ENCODE measurements at places on chromosomes 5 and 9. TPM values are rescaled to one million over a fixed set of nuclear protein-coding genes. Genes with fewer than 3 reads are reported as not detected.

DNA sequence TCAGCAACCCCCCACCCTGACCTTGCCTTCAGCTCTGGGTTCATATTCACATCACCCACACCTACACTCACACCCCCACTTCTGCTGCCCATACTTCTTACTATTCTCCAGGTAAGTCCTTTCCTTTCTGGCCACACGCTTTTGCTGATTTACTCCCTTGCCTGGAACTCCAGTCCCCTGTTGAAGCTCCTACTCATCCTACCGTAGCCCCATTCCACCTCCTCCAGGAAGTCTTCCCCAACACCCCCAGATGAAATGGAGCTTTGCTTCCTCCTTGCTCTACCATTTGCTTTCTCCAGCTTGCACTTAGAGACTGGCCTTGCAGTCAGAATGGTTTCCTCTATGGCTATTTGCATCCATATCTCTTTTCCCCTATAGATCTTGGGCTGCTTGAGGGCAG, 182.3 kb downstream of the MELK start:
- H3K4me1 ChIP-seq, result no peaks in the 10 kb centered on the region
- no peaks in the 10 kb centered on the region for H3K36me3 ChIP-seq
- no peak overlapping the region for H3K27ac ChIP-seq
- H3K4me3 ChIP-seq, result no peak overlapping the region

The MAMDC2 gene
- 9.0 TPM for total RNA-seq

DNA sequence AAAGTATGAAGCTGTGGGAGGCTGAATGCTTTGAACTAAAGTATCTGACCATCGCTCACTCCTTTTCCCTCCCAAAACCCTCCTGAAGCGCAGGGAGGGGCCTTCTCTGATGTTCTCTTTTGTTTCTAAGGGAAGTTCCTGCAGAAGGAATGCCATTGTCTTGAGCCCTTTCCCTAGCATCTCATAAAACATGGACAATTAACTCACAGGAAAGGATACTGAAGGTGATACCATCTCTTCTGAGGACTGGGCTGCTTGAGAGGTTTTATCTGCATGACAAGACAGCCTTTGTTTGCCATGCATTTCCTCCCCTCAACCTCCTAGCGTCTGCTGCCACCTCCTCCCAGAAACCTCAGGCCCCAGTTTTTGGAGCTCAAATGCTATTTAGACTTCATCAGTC, 4.3 kb upstream of the RMND5B start:
- no peak overlapping the region for H3K4me3 ChIP-seq
- H3K4me1 ChIP-seq, result peaks cover 8% of the 10 kb centered on the region
- no peaks in the 10 kb centered on the region for H3K27me3 ChIP-seq
- no peak for DNase-seq

- no peaks in the 10 kb centered on the region for H3K4me1 ChIP-seq
- no peaks in the 10 kb centered on the region for H3K27me3 ChIP-seq
- no peak overlapping the region for H3K27ac ChIP-seq
- DNase-seq, result no peak
Observed at GRCh38 chr5:108581026-108581425, 166.7 kb upstream of the FER start.

- peak overlapping the region; percentile 16 for H3K27ac ChIP-seq
- H3K27me3 ChIP-seq, result no peaks in the 10 kb centered on the region
- no peak overlapping the region for H3K4me3 ChIP-seq
- no peaks in the 10 kb centered on the region for H3K36me3 ChIP-seq
Observed at GRCh38 chr9:97958812-97959511, 21.0 kb upstream of the HEMGN start.

DNA sequence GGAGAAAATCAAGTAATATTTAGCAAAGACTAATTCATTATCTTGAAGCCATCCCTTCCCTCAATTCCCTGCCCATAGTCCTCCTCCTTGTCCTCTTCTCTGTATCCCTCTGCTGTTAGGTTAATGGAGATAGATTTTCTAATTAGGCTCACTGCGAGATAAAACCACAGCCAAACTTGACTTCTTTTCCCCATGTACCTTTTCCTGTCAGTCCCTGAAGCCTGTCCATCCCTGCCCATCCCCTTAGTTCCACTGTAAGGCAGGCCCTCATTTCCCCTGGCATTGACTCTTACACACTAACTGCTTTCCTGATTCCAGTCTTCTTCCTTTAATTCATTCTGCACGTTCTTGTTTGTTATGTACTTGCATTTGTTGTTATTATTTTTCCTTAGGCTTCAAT, 1.2 kb downstream of the TLR4 start:
- no peaks in the 10 kb centered on the region for H3K27me3 ChIP-seq
- DNase-seq, result peak; percentile 9
- H3K4me3 ChIP-seq, result no peak overlapping the region
- H3K36me3 ChIP-seq, result no peaks in the 10 kb centered on the region

DNA sequence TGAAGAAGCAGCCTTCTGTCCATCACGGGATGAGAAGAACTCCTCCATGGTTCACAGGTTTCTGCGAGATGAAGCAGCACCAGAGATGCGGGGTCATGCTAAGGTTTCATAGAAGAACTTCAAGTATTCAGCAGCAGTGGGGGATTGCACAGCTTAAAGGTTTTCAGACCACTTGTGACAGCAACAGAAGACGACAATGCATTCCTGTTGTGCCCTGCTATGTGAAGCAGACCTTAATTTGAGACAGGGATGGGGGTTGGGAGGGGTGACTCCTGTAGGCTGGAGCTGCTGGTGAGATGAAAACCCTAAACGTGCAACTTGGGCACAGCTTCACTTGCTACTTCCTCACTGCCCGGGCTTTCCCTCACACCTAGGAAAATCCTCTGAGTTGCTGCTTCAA, 256.0 kb downstream of the SLIT3 start:
- no peak overlapping the region for H3K4me3 ChIP-seq
- no peaks in the 10 kb centered on the region for H3K4me1 ChIP-seq
- H3K27me3 ChIP-seq, result peaks cover 18% of the 10 kb centered on the region

- no peak for DNase-seq
- no peaks in the 10 kb centered on the region for H3K4me1 ChIP-seq
- H3K36me3 ChIP-seq, result no peaks in the 10 kb centered on the region
- no peak overlapping the region for H3K27ac ChIP-seq
Observed at GRCh38 chr5:14356305-14356704, 213.2 kb downstream of the TRIO start.

DNA sequence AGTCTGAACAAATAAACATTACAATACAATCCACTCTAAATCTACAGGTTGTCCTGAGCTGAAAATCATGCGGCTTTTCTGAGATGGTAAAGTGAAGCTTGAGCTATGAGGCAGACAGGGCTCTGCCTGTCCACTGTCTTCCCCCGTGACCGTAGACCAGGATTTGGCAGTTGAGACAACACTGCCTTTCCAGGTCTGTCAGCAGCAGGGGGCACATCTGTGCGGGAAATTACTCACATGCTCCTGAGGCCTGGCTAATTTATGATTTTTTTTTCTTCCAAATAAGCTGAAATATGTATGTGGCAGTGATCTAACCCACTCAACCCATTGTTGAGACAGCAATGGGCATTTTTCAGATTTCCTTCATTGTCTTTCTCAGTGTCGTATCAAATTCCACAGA, 307.9 kb downstream of the FBXL7 start:
- peak; percentile 13 for DNase-seq
- no peaks in the 10 kb centered on the region for H3K36me3 ChIP-seq
- no peak overlapping the region for H3K27ac ChIP-seq

GRCh38 chr9:134867917-134868750, 12.5 kb upstream of the FCN2 start:
- no peak for DNase-seq
- no peaks in the 10 kb centered on the region for H3K36me3 ChIP-seq
- H3K27ac ChIP-seq, result no peak overlapping the region
- no peak overlapping the region for H3K4me3 ChIP-seq

DNA sequence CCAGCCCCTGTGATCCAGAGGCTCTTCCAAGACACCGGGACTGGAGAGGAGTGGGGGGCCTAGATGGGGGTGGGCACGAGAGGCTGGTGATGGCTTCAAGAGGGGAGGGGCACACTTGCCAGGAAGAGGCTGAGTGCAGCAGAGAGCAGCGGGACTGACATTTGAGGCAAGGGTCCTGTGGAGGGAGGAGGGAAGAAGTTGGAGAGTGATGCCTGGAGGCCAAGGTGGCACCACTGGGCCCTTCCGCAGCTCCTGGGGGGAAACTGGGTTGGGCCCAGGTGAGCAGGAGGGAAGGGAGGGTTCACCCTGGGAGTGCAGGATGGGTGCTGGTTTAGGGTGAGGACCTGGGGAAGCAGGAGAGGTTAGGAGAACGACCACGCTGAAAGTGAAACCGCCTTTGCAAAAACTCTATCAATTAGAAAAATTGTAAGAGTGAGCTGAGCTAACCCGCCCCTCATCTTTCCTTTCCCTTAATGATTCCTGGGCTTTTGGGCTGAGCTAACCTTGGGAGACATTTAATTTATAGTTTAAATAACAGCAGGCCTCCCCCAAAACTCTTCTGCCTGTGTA, 26.2 kb downstream of the ABO start:
- H3K36me3 ChIP-seq, result no peaks in the 10 kb centered on the region
- H3K27me3 ChIP-seq, result peaks cover 35% of the 10 kb centered on the region
- H3K4me3 ChIP-seq, result no peak overlapping the region
- no peak for DNase-seq

DNA sequence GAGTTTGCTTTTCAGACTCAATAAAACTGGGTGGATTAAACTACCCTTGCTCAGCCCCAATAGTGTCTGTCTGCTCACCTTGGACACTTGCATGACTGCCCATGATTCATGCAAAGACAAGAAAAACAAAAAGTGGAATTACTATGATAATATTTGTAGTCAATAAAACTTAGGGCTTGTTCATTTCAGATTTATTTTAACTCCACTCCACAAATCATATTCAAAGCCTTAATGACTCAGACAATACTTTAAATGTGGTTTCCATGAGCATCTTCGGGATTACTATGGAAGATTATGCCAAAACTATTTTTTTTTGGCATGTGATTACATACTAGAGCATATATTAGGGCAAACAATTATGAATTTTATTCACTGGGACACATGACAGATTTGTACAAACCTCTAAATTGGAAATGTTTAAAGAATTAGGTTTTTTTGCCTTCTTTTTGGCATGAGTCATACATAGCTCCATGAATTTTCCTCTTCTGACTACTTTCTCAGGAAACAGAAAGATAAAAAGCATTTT, 468.9 kb downstream of the ACTL7B start:
- H3K36me3 ChIP-seq, result no peaks in the 10 kb centered on the region
- no peaks in the 10 kb centered on the region for H3K4me1 ChIP-seq
- no peak overlapping the region for H3K4me3 ChIP-seq
- H3K27me3 ChIP-seq, result no peaks in the 10 kb centered on the region
- H3K27ac ChIP-seq, result no peak overlapping the region

All from SJCRH30 (cell line).